IPS DF 6.9 (cell line): ENCODE measurements at places on chromosomes 1 and 21.

DNA sequence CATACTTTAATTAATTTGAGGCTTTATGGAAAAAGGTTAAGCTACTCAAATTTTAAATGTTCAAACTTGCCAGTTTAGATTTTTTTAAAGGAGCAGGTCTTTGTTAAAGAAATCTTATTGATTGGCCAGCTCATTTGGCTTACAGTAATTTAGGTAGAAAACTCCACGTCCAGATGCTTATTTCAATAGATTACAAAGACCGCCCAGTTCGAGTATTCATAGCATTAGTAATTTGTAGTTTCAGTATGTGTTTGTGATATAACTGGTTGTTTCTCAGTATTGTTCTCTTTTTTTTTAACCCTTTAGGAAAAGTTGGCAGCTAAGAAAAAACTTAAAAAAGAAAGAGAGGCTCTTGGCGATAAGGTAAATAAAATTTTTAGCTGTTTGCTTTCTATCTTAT, 1.6 kb downstream of the RPF1 start:
- DNase-seq, result no peak

DNA sequence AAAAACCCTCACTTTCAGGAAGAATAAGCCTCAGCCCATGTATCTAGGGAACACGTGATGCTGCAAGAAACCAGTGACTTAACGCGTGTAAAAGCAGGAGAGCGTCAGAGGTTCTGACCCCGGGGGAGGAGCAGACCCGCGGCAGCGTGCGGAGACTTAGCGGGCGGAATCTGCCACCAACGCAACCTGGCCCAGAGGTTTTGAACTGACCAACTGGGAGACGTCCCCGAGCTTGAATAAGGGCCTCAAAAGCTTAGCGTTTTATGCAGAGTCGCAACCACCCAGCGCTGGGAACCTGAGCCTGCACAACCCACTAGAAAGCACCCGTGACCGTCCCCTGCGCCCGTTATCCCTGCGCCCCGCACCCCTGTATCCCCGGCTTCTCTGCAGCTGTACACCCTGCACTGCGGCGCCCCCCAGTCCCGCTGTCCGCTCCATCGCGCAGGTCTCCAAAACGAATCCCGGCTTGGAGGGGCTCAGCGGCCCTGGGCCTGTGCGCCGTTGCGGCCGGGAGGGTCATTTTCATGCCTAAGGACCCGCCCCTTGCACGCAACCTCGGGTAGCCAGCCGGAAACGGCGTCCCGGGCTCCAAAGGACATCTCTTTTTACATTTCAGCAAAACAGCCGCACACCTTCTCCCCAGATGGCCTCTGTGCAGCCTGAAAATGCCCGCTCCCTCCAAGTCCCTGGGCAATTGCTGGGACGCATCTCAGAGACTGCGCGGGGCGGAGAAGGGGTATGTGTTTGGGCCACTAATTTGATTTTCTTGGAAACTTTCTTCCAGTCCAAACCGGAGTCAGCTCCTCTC, 29.4 kb upstream of the TRIM17 start:
- DNase-seq, result no peak

GRCh38 chr1:145729196-145729595, 9.9 kb downstream of the CD160 start:
- DNase-seq, result no peak

- DNase-seq, result no peak
Measured at GRCh38 chr1:2232255-2232915, 4.3 kb downstream of the SKI start.

DNA sequence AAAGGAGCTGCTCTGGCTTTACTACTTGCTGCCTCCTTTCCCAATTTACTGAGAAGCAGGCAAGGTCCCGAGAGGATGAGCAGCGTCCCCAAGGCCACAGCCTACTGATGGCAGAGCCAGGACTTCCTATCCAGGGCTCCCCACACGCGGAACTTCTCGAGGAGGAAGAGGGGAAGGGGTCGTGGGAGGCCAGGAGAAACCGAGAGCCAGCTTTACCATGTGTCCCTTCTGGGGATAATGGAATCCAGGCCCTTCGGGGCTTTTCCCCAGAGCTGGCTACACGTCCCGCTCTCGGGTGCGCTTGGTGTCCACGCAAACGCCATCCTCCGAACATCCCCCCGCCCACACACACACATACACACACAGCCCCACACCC, 4.3 kb upstream of the CCN1 start:
- DNase-seq, result no peak

- no peak for DNase-seq
Measured at GRCh38 chr1:7827126-7827955, 25.5 kb downstream of the UTS2 start.

DNA sequence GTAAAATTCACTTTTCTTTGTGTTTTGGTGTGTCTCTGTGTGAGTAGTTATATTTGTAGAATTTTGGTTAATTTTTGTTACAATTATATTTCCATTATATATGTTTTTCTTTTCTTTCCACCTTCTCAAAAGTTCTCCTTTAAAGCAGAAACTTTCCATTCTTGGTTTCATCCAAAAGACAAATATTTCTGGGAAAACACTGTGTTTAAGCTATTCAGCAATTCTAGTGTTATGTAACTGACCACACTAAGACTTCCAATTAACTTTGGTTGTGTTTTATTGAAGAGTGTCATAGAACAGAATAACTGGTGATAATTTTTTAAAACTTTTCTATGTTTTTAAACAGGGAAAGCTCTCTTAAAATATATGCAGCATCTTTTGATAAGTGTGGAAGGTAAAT, 13.6 kb upstream of the RGL1 start:
- DNase-seq, result no peak

GRCh38 chr1:244221991-244222390, 170.9 kb downstream of the ZBTB18 start:
- DNase-seq, result no peak

DNA sequence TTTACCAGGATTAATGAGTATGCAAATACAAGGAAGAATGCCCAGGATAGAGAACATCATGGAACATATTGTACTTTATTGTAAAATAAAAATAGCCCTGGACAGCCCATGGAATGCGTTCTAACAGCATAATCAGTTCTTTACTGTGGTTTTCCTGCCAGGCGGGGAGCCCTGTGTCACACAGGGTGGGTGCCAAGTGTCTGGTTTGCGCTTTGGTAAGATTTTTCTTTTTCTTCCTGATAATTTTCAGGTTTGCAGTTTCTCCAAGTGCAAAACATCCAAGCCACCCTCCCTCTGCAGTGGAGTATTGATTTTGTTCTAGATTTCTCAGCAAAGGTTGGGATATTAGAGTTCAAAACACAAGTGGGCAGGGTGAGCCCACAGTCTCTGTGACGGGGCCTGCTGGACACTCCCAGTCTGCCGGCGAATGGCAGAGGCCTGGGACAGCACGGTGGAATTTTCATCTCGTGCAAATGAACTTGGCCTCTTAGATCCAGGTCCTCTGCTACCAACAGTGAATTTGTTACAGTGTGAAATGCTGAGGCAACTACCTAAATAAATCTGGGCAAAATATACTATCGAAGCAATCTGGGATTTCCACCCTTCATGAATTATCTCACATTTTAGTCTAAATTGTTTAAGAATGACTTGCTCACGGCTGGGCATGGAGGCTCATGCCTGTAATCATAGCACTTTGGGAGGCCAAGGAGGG, 15.6 kb upstream of the KCNJ15 start:
- no peak for DNase-seq

- DNase-seq, result no peak
Measured at GRCh38 chr21:35191754-35192153, 142.7 kb upstream of the RUNX1 start.

DNA sequence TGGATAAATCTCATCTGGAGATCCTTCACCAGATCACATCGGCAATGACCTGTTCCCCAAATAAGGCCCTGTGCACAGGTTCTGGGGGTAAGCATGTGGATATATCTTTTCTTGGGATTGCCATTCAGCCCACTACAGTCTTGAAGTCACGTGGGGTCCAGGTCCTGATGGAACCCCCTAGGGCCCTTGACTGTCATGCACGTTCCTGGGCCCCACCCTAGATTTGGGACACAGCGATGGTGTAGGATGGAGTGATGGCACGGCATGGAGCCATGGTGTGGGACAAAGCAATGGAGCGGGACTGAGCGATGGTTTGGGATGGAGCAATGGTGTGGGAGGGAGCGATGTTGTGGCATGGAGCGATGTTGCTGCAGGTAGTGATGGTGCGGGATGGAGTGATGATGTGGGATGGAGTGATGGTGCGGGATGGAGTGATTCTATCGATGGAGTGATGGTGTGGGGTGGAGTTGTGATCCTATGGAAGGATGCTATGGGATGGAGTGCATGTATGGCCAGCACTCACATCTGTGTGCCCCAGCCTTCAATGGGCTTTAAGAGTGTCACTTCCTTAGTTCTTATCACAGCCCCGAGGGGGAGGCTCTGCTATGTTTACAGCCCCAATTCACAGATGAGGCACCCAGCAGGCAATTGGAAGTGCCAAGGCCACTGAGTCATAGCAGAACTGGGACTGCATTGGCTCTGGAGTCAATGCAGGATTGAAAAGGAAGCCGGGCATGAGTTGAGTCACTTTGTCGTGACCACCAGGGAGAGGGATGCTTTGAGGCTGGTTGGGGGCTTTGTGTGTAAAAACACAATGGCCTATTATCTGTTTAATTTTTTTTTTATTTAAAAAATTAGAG, 97.0 kb upstream of the C1orf174 start:
- DNase-seq, result no peak

DNA sequence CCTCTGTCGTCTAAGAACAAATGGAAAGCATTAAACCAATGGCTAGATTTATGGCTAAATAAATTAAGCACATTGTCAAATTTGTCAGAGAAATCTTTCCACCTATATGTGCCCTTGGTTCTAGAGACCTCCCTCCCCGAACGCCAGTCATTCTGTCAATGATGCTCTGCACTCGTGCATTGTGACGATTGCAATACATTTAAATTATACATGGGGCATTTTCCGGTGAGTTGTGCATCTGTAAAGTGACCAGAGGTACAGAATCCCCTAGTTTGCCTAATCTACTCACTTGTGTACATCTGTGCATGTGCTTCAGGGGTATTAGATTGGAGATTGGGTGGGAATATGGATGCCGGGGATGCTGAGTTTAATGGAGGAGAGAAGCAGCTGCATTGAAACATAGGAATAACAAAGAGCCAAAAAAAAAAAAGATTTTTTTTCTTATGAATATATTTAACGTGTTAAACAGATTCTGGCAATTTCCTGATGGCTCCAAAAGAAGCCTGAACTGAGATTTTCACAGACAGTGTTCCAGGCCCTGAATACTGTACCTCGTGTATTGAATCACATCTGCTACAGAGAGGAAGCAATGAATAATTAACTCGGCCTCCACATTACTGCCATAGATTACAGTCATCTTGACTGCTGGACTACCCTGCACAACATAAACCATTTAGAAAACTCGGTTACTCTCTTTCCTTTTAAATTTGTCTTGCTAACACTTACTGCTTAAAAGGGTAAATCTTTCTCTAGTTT, 149.0 kb upstream of the C1orf87 start:
- no peak for DNase-seq

- DNase-seq, result peak; percentile 68
Measured at GRCh38 chr1:202852163-202852904, 36.6 kb downstream of the RABIF start.

DNA sequence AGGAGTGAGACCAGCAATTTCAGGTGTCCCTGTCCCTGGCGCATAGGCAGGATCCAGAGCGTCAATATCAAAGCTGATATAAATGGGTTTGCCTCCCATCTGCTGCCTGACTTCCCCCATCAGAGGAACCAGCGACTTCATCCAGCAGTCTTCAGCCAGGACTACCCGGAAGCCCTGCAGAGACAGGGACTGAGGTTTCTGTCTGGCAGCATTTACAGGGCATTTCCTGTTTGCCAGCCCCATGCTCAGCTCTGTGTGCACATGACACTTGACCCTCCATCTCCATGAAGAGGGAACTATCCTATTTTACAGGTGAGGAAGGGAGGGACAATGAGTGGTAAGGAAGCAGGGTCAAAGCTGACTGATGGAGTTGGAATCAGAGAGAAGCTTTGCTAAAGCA, 7.2 kb downstream of the AGMAT start:
- DNase-seq, result no peak

DNA sequence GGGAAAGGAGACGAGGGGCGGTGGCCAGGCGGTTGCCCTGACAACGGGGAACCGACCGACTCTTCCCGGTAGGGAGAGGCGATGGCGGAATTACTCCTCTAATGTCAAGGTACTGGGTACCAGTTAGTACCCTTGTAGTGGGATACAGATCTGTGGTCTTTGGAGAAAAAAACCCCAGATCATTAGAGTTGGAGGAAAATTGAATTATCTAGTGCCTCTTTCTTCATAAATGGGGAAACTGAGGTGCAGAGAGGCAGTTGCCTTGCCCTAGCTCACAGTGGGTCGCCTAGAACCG, 545 bp upstream of the PEF1 start:
- no peak for DNase-seq

DNA sequence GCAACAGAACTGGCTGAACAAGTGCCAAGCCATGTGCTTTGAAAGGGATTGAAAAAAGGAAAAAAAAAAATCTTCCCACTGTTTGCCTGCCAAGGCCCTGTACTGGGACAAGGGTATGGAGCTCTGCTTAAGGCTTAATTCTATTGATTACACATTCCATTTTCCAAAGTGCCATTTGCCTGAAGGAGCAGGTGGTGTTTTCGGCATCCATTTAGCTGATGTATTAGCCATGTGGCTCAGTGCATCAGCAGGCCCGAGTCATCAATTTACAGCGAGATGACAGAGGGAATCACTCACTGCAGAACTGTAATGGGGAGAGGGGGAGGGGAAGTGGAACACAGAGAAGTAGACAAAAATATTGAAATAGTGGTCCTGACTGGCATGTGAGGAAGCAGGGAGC, 144.2 kb upstream of the BEND5 start:
- DNase-seq, result no peak

DNA sequence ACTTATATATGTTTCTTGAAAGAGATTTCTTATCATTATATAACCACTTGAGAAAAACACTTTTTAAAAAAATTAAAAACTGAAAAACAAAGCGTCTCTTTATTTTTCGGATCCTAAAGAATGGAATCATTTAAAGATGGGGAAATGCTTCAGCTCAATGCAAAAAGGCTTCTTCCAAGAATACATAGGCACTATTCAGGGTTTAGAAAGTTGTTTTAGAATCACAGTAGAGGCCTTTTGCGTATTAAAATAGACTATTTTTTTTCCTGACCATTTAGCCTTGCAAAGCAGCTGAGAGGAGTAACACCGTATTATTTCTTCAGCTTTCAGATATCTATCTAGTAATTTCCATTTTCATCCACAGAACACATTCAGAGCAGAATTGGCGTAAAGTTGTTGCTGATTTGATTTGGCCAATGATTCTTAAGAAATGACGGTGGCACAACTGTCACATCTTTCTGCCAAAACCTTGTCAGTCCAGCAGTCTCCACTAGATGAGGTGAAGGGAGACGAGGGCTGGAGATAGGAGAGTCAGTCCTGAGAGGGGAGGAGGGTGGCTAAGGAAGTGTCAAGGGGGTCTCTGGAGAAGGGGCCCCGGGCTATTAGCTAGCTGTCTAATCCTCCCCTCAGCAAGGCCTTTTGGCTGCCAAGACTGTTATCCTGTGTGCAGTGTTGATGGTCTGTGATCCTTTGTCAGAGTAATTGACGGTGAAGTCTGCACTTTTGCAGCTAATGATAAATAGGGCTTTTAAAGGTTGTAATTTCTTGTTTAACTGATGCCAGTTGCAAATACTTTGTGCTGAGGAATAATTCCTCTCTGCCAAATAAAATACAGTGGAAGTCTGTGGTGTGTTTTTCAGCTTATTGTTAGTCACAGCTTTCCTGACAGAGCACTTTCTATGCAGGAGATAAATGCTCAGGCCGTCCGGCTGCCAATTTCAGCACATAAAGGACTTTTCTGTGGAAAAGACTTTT, 34.7 kb downstream of the PRRX1 start:
- no peak for DNase-seq
